ENCODE measurements at places on chromosomes 3 and 15.

GRCh38 chr15:90637693-90638092 lies 79.5 kb upstream of the BLM start:
- no peak for DNase-seq

- DNase-seq, result no peak
These were observed 506.2 kb upstream of the IL12A start for GRCh38 chr3:159482241-159482993.

- DNase-seq, result no peak
These were observed 1.7 kb downstream of the KLHL40 start for GRCh38 chr3:42686832-42687650.

- DNase-seq, result no peak
These were observed 22.5 kb upstream of the VPS8 start for GRCh38 chr3:184789314-184789998.

DNA sequence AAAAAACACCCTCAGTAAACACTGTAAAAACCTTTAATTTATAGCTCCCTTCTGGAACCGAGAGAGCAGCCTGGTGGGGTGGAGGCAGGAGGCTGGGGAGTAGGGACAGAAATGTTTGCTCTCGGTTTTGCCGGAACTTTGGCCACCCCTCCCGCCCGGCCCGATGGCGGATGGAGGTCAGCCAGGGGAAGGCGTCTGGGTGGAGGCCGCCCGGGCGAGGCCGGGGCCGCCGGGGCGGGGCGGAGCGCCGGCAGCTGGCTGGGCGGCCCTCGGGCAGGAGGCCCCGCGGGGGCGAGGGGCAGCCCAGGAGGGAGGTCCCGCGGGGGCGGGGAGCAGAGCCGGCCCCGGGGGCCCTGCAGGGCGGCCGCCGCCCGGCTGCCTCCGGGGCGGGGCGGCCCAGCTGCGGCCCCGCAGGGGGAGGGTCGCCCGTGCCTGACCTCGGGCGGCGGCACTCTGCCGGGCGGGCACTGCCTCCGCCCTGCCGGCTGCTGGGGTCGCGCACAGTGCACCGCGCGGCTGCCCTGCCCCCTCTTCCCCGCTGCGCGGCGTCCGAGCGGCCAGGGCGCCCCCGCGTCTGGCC lies 829 bp upstream of the SKIL start:
- DNase-seq, result peak; percentile 34

- DNase-seq, result no peak
These were observed 146.0 kb upstream of the SMAD3 start for GRCh38 chr15:66919421-66919820.

GRCh38 chr3:66418475-66418931 lies 82.3 kb downstream of the LRIG1 start:
- no peak for DNase-seq

- DNase-seq, result no peak
These were observed 34.0 kb downstream of the ZNF592 start for GRCh38 chr15:84782346-84782745.

DNA sequence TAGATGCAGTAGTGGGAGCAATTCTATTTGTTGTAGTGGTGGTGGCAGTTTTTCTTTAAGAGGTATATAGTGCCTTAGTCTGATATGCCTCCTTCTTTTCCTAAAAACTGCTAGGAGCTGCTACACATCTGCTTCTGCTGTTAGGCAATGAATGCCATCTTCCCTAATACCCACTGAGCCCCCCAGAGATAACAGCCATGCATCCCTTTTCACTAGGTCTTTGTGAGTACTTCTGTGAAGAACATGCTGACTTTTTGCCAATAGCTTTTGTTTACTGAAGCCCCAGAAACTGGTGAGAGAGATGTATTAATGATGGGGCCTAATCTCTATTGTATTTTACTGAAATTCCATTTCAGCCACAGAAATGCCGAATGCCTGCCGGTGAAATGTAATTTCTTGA lies 92.6 kb upstream of the CHL1 start:
- DNase-seq, result no peak

- DNase-seq, result no peak
These were observed 66.0 kb upstream of the CMSS1 start for GRCh38 chr3:99751649-99752048.

- no peak for DNase-seq
These were observed 44.3 kb upstream of the CPNE4 start for GRCh38 chr3:132079147-132079546.

DNA sequence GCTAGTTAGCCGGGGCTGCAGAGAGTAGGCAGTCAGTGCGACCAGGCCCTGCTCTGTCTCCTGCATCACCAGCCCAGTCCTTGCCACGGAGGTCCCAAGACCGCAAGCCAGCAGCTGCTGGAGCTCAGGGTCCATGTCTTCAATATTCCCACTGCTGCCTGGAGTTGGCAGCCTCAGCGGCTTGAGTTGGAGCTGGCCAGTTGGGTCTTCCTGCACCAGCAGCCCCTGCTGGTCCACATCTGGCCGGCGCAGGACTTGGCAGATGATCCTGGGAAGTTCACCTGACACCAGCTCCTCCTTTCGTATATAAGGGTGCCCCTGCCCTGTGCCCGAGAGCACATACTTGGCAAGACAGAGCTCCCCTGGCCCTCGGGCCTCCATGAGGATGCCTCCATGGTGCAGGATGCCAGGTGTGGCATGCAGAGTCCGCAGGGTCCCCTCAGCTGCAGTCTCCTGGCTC lies 5.7 kb downstream of the XIRP1 start:
- DNase-seq, result no peak

- DNase-seq, result no peak
These were observed 24.0 kb downstream of the HPS3 start for GRCh38 chr3:149153402-149153801.

- DNase-seq, result no peak
These were observed 7.2 kb downstream of the PLXNB1 start for GRCh38 chr3:48422681-48423080.

DNA sequence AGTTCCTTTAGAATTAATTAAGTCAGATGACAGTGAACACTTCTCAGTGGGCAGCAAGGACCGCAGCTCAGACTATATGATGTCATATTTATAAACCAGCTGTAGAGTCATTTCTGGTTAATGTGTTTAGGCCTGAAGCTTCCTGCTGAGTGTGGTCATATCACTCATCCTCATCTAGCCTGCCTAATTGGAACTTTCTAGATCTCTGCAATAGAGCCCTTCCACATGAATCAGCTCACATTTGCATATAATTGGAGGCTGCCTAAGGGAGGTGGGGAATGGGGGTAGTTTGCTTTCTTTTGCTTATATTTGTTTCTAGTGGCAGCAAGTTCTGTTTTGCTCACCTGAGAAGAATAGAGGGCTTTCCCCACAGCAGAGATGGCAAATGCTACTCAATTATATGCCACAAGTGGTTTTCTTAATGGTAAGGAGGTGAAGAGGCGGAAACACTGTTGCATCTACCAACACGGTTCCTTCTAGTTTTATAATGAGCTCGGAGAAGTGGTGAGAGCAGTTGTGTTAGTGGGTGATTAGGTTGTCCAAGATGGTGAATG lies 148.1 kb downstream of the KLHL25 start:
- DNase-seq, result no peak

GRCh38 chr3:168574455-168575158 lies 478.9 kb upstream of the GOLIM4 start:
- DNase-seq, result no peak

DNA sequence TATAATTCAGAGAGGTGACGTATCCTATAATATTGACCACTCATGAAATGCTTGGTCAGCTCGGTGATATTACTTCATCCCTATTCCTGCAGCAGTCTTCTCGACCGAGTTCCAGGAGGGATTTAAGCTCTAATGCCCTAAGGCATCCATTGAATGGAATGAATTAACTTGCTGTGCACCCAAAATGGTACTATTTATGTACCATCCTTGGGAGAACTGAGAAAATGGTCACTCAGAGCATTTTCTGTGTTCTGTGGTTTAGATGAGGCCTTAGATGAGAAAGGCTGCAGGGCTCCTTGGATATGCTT lies 638 bp downstream of the BLOC1S6 start:
- DNase-seq, result no peak

DNA sequence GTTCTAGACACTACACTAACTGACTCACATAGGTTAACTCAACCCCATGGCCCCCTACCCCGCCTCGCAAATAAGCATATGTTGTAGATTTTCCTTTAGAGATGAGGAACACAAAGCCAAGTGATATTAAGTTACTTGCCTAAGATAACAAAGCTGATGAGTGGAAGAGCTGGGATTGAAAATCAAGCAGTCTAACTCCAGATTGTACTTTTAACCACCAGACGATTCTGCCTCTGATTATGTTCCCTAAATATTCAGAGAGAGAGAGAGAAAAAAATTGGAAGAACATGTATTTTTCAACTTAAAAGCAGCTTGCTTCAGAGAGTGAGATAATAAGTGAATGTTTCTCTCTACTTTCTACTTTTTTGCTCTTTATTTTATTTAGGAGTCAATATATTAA lies 66.9 kb upstream of the THBS1 start:
- DNase-seq, result no peak

GRCh38 chr3:179613807-179614206 lies 9.2 kb downstream of the NDUFB5 start:
- DNase-seq, result no peak

- no peak for DNase-seq
These were observed 16.4 kb upstream of the ZNF609 start for GRCh38 chr15:64443747-64444621.

- DNase-seq, result peak; percentile 15
These were observed at the start of gene CAND2 for GRCh38 chr3:12796171-12797123. Gene CAND2, plus strand, starts transcription at chr3:12796680. Its CDS starts 41 bp downstream, at chr3:12796721.

DNA sequence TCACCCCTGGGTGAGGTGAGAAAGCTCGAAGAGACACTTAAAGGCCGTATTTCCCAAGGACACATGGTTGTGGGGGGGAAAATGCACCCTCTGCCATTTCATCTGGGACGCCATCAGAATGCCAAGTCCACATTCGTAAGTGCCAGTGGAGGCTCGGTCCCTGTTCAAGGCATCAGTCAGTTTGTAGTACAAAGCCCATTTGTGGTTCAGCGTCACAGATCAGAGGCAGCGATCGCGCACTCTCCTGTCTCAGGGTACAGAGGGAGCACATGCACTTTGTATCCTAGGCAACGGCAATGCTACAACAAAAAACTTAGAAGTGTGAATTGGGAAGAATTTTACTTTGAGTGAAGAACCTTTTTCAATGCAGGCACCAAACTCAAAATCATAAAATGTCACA lies 27.2 kb downstream of the SEMA6D start:
- DNase-seq, result no peak

GRCh38 chr3:179081885-179082284 lies 10.3 kb upstream of the ZMAT3 start:
- DNase-seq, result no peak

DNA sequence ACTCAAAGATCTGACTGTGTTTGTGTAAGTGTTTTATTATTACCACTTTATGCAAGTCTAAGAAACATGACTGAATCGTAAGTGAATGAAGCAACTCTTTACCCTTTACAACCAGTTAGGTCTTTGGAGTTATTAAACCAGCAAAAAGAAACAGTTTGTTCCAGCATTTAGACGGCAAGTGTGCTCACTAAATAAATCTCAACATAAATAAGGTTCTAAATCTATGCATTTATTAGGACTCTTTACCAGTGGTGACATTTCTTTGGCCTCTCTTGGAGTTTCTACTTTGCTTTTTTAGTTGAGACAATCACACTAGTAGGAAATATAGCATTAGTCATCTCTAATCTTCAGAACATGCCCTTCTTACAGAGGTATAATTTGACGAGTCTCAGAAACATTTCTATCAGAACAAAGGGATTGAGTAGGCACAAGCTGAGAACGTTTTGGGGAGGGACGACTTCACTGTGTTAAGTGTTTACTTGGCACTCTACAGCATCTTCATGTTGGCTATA lies 739.9 kb upstream of the NR2F2 start:
- DNase-seq, result no peak

GRCh38 chr3:178895178-178895789 lies 176.3 kb downstream of the ZMAT3 start:
- DNase-seq, result no peak

GRCh38 chr15:70387993-70388392 lies 290.3 kb upstream of the TLE3 start:
- DNase-seq, result no peak

DNA sequence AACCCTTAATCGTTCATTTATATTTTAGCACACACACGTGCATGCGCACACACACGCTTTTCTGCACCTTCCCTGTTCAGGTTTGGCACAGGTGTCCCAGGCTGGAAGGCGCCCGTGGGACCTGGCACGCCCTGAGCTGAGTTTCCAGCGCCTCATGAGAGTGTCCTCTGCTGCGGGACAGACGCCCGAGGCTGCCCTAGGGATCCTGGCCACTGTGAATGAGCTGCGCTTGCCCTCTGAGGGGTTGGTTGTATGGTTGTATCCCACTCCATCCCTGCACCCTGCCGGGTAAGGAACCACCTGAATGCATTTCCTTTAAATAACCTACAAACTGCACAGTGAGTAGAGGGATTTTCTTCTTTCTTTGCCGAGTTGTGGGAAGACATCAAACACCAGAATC lies 12.2 kb upstream of the MEX3B start:
- no peak for DNase-seq

DNA sequence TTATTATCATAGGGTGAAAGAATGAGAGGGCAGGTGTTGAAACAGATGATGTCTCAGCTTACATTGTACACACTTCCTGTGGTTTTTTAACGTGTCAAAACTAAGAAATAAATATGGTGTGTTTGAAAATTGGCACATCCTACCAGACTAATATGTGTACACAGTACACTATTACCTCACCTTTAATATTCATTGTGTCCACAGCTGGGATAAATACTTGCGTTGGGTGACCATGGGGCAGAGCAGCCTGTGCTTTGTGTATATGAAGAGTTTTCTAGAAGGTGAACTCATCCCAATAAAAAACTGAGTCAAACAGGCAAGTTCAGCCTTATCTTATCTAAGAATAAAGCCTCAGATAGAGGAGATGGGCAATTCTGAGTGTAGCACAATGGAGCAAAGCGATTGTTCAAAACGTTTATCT lies 17.3 kb downstream of the SUCNR1 start:
- DNase-seq, result no peak

DNA sequence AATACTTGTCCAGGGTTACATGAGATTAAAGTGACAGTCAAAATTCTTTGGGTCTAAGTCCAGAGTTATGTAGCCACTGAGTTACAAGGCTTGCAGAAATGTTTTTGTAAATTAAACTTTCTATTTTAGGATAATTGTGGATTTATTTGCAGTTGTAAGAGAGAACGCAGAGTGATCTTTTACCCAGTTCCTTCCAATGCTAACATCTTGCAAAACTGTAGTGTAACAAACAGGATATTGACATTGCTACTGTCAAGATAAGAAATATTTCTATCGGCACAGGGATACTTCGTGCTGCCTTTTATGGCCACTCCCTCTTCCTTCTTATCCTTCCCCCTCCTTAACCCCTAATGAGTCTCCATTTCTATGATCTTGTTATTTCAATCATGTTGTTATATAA lies 1022.9 kb downstream of the MCTP2 start:
- no peak for DNase-seq

GRCh38 chr15:25244731-25245585 lies 193.9 kb downstream of the UBE3A start:
- DNase-seq, result no peak

DNA sequence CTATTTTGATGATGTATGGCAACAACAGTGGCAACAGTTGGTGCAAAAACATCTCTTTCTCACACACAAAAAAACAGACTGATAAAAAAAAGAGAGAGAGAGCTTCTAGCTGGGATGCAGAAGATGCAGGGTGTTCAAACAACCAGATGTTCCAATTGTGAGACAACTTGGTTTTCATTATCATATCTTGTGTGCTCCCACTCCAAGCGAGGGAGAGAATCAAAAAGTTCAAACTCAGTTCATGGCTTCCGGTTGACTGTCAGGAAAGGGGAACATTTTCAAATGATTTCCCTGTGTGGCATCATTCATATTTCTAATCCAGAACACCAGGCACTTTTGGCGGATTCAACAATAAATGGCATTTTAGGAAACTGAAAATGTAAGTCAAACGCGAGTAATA lies 72.1 kb downstream of the RSL24D1 start:
- DNase-seq, result no peak

GRCh38 chr15:99436542-99437314 lies 129.1 kb upstream of the MEF2A start:
- no peak for DNase-seq
